ENCODE measurements at places on chromosomes 5 and 9.

DNA sequence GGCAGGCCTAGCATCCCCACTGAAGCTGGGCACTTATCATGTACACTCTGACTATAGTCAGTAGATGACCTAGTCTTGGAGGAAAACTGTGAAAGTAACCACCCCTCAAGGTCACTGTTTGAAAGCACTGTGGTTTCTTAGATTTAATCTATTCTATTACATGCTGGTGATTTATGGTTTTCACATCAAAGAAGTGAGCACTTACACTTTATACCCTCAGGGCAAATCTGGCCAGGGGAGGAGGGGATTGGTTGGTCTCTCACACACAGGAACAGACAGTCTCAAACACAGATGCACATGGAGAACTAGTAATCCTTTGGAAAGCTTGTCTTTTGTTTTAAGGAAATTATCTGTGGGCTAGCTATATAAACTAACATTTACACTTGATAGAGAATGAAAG, 17.9 kb upstream of the SPIN1 start:
- no peak for DNase-seq

- no peak for DNase-seq
Observed at GRCh38 chr5:102773133-102773532, 18.0 kb downstream of the PAM start.

- no peak for DNase-seq
Observed at GRCh38 chr5:135312255-135312935, 86.6 kb downstream of the MACROH2A1 start.

DNA sequence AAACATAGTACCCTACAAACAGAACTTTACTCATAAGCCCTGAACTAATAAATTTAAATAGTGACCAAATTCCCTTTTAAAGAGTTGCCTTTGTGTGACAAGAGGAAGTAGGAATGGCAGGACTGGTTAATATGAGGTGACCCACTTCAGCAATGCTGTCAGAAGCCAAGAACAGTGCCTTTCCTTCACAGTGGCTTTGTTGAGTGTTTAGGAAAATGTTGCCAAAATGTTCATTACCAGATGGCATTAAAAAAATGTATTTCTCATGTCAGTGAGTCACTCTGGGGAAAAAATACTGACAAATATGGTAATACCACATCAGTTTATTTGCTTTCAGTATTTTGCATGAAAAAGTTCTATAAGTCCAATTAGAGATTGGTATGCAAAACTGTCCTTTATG, 103.3 kb downstream of the DIRAS2 start:
- DNase-seq, result no peak

- DNase-seq, result no peak
Observed at GRCh38 chr5:161115941-161116340, 263.9 kb upstream of the ATP10B start.

GRCh38 chr9:134283111-134283515, 43.1 kb upstream of the RXRA start:
- DNase-seq, result peak; percentile 32

DNA sequence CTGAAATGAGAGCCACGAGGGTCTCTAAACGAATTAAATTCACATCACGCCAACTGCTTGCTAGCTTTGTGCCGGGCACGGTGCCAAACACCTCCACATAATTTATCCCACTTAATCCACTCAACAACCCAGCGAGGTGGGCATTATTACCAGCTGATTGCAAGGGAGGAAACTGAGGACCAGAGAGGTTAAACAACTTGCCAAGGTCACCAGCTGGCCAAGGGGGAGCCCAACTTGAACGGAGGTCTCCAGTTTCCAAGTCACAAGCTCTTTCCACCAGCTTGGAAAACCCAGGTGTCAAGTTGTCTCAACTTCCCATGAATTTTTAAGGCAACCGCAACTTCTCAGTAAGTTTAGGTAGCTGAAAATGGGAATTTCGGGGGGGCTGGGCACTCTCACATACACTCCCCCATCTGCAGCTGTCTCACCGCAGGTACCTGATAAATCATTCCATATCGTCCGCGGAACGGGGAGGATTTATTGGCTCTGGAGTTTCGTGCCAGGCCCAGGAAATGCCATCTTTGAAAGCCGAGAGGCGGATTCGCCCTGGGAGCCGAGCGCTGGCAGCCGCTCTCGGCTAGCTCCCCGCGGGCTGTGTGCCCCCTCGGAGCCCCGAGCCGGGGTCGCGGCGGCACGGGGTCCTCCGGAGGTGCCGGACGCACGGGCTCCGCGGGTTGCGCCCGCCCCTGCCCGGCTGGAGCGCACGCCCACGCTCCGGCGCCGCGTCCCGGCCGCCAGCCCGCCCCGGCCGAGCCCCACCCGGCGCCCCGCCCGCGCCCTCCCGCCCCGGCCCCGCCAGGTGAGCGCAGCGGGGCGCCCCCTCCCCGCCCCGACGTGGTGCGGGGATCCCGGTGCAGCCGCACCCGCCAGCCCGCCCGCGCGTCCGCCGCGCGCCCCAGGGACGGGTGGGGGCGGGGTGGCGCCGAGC, 617 bp downstream of the PTPN3 start:
- no peak for DNase-seq

DNA sequence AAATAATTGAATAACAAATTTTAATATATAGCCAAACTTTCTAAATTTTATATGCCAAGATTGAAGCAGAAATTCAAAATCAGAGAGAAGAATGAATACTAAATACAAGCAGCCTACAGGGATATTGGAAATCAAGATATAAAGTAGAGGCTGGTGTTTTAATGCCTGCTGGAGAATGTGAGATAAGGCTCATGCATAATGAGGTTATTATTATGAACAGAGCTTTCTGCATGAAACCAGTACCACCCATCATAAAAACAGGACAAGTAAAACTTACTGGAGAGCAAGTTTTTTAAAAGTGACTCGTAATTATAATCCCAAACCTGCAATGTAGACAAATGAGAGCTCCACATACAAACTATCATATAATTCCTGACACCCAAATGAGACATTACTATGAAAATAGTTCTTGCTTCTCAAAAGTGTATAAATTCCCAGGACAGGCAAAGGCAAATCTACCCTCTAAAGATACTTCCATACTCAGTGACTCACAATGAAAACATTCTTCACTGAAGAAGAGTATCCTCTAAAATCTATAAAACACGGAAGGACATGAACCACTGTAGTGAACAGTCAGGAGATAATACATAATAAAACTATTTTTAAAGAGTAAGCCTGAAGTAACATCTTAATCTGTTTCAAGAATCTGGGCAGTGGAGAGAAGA, 532.0 kb upstream of the GRAMD2B start:
- DNase-seq, result no peak

DNA sequence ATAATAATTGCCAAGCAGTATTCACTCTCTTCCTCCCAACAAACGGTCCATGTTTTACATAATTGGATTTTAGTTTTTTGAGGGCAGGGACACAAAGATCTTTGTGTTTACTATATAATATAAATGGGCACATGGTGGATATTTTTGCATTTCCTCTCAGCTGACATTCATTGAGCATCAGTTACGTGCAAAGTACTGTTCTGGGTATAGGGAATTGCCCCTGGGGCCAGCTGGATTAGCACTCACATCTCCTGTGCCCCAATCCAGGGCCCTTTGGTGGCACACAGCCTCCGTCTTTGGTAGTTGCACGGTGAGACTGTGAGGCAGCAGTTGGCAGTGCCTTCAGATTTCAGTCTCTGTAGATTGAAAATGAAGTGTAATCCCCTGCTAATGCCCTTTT, 1.6 kb downstream of the TDRD7 start:
- no peak for DNase-seq

DNA sequence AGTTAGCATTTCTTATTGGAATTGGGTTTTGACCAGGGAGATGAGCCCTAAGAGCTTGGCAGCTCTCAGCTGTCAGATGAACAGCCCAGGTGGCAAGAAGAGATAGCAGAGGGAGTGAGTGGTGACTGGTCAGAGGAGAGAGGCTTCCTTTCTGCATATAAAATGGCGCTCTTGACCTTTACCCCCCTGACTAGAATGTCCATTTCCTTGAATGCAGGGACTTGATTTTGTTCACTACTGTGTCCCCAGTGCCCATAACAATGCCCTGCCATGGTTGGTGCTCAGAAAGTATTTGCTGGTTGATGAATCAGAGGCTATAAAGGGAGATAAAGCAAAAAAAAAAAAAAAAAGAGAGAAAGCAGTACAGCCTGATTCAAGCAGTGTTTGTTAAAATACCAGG, 7.2 kb downstream of the CHMP5 start:
- DNase-seq, result no peak

DNA sequence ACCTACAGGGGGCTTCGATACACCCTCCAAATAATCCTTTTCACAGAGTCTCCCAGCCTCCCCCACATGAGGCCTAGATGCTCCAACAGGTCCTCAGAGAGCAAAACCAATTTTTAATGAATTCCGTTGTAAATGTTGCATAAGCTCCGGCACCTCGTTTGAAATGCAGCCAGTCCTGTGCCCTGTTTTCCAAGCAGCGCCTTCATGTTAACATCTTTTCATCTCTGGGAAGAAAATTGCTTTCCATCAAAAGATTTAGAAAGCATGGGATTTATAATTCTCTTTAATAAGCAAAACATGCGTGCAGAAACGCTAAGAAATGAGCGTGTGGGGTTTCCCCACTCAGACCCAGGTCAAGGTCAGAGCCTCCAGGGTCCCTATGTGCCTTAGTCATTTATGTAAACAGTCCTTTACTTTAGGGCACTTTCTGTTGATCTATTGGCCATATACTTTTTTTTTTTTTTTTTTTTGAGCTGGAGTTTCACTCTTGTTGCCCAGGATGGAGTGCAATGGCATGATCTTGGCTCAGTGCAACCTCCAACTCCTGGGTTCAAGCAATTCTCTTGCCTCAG, 177.5 kb upstream of the S1PR3 start:
- DNase-seq, result no peak

DNA sequence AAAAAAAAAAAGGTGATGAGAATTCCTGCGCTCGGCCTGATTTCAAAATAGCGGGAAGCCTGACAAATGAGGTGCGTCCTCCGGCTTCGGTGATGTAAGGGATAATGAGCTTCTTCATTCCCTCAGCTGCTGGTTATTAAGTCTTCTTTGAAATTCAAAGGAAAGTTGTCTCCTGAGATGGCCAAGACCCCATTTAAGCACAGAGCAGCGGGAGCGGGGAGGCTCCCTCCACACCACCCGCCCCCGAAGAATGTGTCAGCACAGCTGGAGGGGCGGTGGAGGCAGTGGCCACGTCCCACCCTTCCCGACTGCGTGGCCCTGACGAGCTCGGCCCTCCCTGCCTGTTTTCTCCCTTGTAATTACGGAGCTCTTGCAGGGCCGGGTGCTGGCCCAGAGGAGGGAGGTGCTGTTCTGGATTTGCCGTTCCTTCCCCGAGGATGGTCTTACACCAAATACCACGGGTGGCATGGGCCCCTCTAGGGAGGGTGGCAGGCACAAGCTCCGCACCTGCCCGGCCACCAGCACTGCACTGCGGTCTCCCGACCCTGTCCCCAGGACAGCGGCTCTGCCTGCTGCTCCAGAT, 31.0 kb downstream of the SLC9A3 start:
- no peak for DNase-seq

GRCh38 chr5:177256296-177256695, 47.2 kb downstream of the RAB24 start:
- no peak for DNase-seq

DNA sequence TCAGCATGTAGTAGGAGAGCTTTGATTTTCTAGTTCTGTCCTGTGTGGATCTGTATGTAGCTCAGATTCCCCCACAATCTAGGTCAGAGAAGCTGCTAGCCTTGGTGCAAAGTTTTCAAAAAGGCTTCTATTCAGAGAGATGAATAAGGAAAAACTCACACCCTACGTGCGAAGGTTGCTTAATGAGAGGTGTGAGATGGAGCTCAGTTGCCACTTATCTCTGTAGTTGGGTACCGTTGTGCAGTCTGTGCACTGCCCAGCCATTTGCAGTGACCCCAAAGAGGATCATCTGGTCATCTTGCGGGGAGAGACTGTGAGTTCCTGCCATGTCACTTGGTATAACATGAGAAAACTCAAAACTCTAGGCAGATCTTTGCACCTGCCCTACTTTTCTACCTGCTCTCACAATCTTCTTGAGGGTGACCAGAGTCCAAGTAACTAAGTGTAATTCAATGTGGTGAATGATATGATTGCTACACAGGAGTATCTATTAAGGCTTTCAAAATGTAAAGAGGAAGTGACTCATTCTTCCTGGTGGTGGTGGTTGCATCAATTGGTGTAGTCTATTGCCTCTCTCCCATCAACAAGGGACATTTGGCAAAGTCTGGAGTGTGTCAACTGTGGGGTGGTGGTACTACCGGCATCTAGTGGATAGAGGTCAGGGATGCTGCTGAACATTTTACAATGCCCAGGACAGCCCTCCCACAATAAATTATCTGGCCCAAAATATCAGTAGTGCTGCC, 65.2 kb downstream of the TMC1 start:
- peak; percentile 21 for DNase-seq

GRCh38 chr5:141475625-141476131, at the start of gene PCDHGC3:
PCDHGC3 (plus strand) TSS chr5:141475966; CDS start chr5:141476117, 151 bp downstream.
- DNase-seq, result peak; percentile 65

GRCh38 chr5:4837489-4838058, 302.6 kb upstream of the ADAMTS16 start:
- no peak for DNase-seq

GRCh38 chr9:124723352-124723751, 47.8 kb downstream of the NR6A1 start:
- DNase-seq, result no peak

- DNase-seq, result no peak
Observed at GRCh38 chr9:136606687-136607333, 55.9 kb upstream of the EGFL7 start.

GRCh38 chr5:17379100-17379951, 118.7 kb upstream of the TAF11L2 start:
- DNase-seq, result no peak

DNA sequence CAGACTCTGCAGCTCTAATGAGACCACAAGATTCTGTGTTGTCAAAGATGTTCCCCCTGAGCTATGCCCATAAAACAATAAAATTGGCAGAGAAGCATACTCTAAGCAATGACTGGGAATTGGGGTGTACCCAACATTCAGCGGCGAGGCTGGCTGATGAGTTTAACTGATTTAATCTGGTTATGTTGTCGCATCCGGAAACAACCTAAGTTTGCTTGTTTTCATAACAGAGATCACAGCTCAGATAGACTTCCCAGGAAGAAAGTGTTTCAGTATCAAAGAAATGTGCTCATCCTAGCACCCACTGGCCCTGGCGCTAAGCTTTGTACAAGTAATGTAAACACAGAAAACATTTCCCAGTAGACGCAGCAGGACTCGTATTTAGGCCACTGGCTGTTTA, 7.4 kb downstream of the SEMA5A start:
- DNase-seq, result peak; percentile 9

GRCh38 chr9:113578279-113578865, 114.8 kb downstream of the RGS3 start:
- DNase-seq, result no peak

DNA sequence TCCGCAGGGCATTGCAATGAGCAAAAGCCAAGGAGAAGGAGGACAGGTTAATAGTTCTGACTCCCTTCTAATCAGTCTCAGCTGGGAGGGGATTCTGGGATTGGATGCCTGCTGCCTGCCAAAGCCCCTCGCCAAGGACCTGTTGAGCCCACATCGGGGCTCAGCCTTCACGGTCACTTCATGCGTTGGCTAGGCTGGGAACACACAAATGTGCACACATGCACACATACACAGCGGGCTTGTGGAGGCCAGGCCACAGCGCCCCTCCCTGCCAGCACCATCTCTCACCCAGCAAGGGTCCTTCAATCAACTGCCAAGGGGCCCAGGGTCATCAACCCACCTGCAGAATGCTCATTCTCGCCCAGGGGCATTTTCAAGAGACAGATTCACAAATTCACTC, 113.9 kb downstream of the C5orf15 start:
- no peak for DNase-seq
